Epithelial cell of esophagus (primary cell): ENCODE measurements at places on chromosomes 3 and 15.

DNA sequence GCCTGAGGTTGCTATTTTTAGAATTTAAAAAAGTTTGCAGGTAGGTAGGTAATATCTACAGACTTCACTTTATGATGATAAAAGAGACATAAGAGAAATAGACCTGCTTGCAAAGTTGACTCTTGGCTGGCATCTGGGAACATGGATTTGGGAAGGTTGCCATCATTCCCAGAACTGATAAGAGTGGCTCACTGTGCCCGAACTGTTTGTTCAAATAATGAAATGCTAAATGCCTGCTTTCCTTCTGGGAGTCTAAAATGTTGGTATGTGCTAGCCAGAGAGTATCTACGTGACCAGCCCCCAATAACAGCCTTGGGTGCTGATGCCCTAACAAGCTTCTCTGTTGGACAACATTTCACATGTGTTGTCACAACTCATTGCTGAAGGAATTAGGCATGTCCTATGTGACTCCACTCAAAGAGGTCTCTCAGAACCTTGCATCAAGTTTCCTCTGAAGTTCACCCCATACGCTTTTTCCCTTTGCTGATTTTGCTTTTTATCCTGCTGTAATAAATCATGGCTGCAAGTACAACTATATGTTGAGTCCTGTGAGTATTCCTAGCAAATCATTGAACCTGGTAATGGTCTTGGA lies 95.5 kb downstream of the FHIT start:
- DNase-seq: no peak

- no peak for DNase-seq
Observed at GRCh38 chr3:134607054-134608022, 43.5 kb downstream of the KY start.

DNA sequence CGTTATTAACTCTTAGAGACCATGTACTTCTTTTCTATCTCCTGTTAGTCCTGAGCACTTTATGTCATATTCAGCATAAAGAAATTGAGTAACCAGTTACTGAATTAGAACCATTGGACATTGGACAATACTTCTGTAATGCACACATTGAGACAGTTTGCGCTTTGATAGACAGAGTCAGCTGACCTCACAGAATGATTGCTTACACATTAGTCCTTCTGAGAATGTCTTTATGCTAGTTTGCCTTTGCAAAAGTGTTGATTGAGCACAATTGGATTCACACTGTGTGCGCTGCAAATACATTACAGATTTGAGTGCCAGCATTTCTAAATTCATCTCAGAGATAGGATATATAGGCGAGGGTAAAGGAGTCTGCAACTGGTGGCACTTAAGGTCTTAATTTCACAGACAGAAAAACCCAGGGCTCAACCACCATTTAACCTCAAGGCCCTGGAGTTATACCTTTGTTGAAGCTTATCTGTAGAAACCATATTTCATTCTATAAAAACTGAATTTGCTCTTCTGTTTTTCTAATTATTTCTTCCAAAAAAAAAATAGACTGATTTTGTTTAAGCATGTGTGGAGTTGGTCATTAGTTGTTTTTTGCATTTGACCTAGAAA lies 3.8 kb downstream of the SERPINI1 start:
- no peak for DNase-seq

DNA sequence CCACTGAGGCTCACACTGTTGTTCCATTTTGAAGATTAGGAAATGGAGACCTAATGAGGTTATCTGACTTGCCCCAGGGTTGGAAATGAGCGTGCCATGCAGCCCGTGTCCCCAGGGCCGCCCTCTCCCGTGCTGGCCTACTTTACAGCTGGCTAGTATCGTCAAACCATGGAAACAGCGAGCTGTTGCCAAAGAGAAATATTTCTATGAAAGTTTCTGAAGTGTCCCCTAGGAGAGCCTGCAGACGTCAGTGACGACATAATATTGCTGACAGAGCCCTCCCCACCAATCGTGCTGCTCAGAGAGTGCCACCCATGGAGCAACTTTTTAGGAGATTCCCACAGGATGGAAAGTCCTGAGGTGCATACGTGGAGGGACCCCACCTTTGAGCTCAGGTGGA lies 11.2 kb upstream of the FAM174B start:
- no peak for DNase-seq

DNA sequence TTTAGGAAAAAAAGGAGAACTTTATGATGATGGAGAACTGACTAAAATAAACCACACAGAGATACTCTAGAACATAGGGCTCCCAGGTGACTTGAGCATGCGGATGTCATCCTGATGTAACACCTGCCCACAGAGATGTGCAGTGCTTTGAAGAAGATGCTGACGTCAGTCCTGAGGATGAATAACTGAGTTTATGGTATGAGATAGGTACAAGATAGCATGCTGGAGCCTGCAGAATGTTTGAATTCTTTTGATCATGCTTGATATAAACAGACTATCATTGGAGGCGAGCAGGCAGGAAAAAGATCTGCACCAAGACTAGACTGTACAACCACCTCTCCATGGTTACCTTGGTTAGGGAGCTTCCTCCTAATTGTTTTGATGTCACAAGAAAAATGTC lies 12.4 kb downstream of the CCR4 start:
- DNase-seq: peak; percentile 91

GRCh38 chr3:179837374-179837773 lies 184.5 kb downstream of the USP13 start:
- peak; percentile 22 for DNase-seq

GRCh38 chr15:75249726-75250125 lies 8.4 kb upstream of the GOLGA6C start:
- DNase-seq: no peak

DNA sequence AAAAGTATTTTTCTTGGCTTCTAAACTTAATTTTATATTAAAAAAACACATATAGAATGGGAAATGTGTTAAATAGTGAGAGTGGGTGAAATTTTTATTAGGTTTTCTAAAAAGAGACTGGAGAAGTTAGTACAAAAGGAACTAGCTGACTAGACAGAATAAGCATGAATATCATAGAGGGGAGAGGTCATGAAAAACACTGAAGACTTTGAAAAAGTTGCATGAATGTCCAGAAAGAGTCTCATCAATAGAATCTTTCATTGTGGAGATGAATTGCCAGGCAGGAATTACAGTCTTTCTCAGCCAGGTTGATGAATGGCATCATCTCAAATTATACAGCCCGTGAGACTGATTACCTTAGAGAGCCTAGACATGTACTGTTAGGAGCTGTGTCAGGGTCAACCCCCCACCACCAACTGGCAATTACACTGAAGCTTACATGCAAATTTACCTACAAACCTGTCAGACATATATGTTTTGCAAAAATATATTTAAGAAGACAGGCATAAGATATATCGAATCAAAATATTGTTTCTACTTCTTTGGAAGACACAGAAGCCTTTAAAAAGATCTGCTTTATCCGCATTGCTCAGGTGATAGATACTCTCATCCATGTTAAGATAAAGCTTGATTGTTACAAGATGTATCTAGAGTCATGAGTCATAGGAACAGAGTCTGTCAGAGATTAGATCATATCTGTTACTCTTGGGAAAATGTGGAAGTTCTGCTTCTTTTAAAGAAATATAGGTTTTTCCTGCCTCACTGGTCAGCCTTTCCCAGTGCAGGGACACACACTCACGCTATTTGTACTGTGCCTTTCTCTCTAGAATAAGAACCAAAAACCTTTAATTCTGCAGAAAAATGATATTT lies 34.8 kb upstream of the PFN2 start:
- DNase-seq: peak; percentile 61

GRCh38 chr3:38837358-38837757 lies 21.3 kb upstream of the SCN10A start:
- DNase-seq: no peak

DNA sequence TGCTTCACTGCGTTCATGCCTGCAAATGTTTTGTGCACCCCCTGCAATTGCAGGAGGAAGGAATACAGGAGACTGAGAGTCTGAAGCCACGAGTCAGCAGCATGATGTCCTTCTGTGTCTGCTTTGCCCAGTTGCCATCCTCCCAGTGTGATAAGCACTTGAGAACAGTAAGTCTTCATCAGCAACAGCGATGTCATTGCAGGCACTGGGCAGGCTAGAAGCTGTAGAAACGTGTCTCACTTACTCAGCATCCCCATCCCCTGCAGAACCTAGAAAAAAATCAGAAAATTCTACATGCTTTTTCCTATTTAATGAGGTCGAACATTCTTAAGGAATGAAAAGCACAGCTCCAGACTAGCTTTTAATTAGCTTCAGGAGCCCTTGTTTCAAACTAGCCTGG lies 156.5 kb upstream of the LPP start:
- DNase-seq: peak; percentile 70

GRCh38 chr3:45259133-45259532 lies 33.0 kb upstream of the TMEM158 start:
- no peak for DNase-seq

GRCh38 chr15:37019479-37020433 lies 80.6 kb downstream of the MEIS2 start:
- DNase-seq: no peak

DNA sequence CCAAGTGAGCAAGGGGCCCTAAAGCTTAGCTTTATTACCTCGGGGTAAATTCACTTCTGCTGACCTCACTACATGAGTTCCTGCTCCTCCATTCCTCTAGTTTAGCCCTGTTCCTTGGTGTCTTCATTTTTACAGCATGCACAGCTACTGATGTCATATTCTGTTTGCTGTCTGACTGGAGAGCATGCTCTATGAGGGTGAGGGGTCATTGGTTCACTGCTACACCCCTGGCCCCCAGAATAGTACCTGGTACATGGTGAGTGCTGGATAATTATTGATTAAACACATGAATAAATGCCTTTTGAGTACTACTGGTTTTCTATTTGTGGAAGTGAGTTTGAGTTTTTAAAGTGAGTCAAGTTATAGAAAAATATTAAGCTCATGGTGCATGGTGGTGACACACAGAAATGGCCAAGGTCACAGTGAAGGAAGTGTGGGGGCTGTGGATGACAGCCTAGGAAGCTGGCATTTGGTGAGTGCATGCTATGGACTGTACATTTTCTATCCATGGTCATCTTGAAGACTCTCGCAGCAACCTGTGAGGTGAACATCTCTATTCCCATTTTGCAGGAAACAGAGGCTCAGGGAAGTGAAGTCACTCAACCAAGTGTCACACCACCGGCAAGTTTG lies 34.0 kb downstream of the RPLP1 start:
- DNase-seq: no peak

DNA sequence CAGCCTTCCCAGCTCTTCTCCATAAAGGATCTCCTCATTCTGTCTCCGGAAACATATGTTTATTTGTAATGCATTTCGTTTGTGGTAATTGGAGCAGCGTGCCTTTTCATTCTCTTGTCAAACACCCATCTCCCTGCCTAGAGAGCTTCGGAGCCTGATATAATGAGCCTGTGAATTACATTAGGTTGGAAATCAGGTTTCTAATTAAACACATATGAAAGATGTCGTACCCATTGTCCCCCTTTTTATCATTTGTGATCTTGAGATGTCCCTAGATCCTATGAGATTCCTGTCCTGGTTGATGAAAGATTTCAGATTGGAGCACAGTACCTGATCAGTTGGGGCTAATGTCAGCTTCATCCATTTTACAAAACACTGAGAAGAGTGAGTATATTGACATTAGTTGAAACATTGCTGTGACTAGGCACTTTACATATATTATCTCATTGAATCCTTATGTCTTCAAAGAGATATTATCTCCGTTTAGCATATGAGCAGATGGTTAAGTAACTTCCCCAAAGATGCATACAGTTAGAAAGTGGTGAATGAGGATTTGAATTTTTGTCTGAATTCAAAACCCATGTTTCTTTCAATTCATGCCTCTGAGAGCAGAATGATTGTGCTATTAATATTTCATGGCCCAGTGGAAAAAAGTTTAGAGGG lies 23.1 kb downstream of the SYN2 start:
- DNase-seq: no peak
